ENCODE measurements at places on chromosomes 5 and 9.

DNA sequence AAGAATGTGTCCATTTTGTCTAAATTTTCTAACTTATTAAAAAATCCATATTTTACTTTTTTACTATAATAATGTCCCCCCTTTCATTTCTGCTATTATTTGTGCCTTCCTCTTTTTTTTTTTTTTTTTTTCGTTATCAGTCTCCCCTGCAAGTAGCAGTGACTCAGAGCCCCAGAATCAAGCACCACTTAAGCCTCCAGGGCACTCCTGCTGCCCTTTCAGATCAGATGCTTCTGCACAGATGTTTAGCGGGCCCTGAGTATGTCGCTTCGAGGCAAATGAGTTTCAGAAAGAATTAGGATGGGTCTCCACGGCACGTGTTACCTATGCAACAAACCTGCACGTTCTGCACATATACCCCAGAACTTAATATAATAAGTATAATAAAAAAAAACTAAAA, 11.7 kb downstream of the MED7 start:
- no peak for DNase-seq

DNA sequence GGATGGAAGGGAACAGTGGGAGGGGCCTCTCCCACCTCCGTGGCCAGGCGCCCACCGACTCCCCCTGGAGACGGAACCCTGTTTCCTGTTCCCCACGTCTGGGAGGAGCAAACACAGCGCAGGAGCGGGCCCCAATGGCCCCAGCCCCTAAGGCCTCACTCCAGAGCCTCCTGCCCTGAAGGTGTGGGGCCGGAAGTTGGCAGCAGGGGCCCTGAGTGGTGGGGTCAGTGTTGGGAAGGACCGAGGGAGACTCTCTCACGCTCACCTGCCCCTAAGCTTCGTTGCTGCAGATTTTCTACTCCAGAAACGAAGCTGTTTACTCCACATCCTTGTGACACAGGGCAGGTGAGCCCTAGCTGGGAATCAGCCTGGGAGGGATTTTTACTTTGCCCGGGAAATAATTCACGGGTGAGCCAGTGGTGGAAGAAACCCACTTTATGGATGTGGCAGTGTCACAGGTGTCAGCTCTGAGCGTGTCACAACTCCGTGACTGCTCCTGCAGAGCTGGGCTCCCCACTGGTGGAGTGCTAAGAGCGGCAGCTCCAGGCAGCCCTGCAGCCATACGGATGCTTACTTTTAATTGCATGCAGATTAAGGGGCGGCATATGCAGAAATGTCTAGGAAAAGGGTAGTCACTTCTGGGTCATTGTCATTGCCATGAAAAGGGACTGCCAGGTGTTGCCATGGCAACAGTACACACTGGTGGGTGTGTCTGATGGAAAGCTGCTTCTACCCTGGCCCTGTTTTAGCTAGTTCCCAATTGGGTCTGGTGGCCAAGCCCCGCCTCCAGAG, 77.5 kb upstream of the OLFM1 start:
- no peak for DNase-seq

- DNase-seq, result no peak
Measured at GRCh38 chr9:107251756-107252322, 31.2 kb upstream of the RAD23B start.

GRCh38 chr9:118449554-118449953, 745.4 kb downstream of the TLR4 start:
- no peak for DNase-seq

DNA sequence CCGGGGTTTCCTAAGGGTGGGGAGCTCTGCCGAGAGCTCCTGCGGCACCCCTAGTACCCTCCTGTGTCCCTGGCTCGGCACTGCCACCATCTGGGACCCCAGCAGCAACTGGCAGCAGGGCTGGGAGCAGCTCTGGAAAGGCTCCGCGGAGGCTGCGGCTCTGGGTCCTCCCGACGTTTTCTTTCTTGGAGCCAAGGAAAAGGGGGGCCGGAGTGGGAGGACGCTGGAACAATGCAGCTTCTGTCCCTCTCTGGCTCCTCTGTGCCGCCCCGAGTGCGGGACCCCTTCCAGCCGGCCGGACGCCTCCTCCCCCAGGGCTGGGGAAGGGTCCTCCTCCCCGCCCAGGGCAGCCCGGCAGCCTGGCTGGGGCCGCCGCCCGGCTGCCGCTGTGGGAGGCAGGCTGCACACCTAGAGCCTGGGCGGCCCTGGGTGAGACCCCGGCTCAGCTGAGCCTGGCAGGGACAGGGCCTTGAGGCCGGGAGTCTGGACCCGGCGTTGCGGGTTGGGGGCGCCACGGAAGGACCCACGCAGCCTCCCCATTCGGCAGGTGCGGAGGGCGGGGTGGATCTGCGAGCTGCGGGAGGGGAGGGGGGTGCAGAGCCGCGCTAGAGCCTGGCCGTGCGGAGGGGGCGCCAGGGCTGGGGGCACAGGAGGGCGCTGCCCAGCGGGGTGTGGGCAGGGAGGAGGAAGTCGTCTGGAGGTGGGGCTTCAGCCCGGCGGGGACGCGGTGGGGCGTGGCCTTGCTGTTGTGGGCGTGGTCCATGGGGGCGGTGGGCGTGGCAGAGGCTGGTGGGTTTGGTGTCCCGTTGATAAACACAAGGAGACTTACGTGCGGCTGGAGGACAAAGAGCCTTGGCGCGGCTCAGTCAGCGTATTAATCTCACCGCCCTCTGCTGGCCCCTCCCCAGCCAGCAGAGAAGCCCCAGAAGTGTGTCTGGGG, 15.1 kb downstream of the GPSM1 start:
- no peak for DNase-seq

DNA sequence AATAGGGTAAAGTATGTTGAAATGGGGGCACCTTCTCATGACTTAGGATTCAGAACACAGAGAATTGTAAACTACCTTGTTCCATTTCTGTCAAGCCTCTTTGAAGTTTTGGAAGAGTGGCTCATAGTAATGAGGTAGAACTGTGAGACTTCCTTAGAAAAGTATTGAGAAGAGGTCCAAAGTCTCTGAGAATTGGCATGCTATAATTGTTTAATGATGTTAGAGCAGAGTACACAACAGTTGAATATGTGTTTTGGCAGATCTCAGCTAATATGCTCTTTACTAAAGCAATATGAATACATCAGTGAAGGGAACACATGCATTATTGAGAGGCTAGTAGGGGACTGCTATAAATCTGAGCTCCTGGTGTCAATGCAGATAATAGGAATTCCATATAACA, 579.4 kb upstream of the RIOK2 start:
- DNase-seq, result no peak

DNA sequence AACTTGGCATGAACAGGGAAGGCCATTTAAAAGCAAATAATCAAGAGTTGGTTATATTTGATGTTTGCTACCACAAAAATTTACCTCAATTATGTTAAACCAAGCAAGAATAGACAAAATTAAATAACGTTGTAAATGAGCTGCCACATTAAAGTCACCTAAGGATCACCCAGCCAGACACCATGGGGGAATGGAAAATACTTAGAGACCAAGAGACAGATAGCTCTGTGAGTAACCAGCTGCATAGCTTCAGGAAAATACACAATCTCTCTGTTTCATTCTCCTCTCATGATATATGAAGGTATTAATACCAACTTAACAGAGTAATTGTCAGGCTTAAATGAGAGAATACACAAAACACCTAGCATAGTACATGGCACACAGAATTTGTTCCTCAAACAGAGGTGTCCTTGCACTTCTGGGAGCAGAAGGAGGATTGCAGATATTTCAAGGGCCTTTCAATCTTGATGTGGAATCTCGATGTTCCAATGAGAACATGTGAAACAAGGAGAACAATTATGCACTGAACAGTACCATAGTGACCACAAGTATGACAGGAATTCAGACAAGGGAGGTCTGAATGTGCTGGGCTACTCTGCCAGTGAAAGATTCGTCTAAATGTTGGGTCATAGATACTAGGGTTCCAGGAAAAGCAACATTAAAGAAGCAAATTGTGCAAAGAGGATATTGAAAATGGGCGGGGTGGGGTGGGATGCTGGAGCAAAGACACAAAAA, 18.6 kb downstream of the JAKMIP2 start:
- no peak for DNase-seq

DNA sequence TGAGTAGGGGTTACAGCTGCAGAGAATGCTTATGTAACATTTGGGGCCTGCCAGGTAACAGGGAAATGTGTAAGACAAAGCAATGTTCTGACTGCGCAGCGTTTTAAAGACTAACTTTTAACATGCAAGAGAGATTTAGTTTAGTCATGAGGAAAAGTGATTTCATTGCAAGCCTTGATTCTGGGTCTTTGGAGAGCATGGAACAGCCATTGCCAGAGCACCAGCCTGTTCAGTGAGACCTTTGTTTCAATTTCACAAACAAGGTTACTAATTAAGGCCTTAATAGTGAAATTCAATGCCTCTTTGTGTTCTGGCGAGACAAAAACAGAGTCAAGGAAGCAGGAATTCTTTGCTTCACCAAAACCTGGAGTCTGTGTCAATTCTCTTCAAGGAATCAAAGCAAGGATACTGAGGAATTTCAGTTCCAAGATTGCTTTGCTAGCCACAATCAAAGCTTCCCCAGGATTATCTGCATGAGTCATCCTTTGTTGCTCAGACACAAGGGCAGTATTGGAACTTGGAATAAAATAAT, 14.4 kb downstream of the CKMT2 start:
- DNase-seq, result no peak

DNA sequence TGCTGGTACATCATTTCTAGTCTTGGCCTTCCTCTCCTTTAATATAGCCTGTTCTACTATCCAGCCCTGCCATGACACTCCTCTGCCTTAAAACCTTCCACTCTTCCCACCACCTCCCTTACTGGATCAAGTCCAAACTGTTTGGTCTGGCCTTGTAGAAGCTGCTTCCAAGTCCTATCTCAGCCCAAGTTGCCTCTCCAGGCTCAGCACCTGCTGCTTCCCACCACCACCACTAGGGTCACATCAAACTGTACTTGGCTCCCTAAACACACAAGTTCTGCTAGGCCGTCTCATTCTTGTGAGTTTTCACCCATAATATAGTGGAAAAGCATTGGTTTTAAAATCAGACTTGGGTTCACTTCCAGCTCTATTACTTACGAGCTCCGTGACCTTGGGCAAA, 1.4 kb downstream of the NDUFA8 start:
- no peak for DNase-seq

GRCh38 chr9:24296124-24296523, 249.6 kb downstream of the IZUMO3 start:
- DNase-seq, result no peak

GRCh38 chr9:113998114-113998513, 80.0 kb downstream of the AMBP start:
- DNase-seq, result no peak

DNA sequence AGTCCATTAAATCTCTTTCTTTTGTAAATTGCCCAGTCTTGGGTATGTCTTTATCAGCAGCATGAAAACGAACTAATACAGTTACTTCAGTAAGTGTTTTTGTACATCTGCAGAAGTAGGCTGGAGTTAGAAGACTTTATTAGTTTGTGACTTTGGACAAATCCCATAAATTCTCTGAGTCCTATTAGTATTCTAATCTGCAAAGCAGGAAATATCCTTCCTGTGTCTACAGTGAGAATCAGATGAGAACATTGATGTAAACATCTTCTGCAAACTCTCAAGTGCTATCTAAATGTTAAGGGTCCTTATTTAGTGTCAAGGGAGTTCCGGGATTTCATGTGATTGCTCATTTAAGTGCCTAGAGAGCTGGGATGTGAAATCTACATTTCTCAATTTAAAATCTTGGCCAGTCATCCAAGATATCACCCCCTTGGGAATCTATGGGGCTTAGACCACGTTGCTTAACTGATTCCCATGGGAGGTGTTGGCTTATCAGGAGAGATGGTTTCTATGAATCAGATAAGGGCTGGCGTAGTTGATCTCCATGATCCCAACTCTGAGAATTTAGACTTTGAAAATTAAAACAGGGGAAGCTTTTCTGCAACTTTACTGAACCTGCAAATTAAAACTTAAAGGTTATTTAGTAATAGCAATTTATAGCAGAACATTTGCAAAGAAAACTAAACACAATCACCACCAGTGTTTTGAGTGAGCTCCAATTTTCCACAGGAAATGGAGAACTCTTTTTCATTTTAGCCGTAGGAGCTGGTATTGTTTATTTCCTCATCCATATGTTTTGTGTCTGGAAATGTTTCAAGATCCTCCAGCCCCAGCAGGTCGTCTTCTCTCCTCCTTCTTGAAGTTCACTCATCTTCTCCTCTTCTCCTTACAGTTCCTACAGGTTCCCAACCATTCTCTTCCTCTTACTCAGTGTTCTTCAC, 241.6 kb upstream of the CD180 start:
- DNase-seq, result no peak

DNA sequence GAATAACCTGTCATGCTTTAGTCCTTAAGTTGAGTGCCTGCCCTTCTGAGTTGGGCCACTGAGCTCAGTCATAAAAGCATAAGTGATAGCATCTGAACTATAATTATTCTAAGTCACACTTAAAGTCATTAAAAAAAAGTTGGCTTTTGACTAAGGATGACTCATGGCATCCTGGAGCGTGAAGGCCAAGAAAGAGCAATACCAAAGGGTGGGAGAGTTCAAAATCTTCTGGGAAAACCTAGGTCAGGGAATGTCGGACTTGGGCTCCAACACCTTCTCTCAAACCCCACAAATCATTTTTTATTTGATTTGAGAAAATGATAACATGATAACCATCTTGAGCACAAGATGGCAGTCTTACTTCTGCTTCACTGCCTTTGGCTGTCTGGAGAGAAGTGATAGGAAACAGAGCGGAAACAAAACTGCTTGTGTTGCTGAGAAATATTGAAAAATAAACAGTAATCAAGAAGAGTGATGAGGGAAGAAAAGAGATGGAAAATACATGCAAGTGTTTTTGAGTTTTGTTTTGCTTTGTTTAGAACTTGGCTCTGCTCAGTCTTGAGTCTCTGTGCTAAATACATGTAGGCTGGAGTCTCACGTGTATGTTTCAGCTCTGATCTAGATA, 16.9 kb upstream of the NTRK2 start:
- DNase-seq, result no peak

DNA sequence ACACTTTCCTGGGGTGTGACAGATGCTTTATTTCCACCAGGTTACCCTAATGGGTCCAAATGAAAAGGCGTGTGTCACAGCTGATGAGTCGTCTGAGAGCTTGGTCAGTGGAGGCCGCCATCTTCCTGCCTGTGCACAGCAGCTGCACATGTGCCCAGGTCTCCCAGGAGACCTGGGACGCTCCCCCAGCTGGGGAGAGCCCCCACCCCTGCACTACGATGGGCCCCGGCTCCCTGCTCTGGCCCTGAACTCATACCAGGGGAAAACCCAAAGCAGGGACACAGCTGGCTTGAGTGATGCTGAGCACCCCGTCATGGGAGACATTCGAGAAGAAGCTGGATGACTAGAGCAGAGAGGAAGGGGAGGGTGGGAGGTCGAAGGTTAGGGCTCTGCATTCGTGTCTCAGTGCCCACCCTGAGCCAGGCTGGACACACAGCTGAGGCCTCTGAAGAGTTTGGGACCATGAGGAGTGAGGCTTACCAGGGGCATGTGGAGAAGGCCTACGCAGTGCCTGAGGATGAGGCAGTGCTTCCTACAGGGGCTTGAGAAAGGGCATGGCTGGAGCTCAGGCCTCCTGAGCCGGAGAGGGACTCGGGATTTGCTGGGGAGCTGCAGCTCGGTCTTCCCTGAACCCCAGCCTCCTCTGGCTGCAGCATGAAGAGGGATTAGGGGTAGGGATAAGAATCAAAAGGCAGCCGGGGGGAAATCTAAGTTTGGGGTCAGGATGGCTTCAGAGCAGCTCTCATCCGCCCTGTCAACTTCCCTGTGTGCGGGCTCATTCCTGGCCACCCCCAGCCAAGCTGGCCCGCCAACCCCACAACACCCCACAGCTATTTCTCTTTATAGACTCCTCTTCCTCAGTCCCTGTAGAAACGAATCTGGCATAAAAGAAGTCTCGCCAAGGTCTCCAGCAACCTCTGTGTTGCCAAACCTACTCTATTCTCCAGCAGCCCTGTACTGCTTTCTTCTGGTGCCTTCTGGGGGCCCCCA, 42.2 kb upstream of the RNU6ATAC start:
- no peak for DNase-seq

GRCh38 chr9:75448281-75448680, 360.0 kb downstream of the OSTF1 start:
- DNase-seq, result no peak
